ENCODE measurements at places on chromosomes 6 and 20. TPM values are rescaled to one million over a fixed set of nuclear protein-coding genes. Genes with fewer than 3 reads are reported as not detected.
A peak's percentile ranks its signal among the peaks of the same experiment; 100 is the strongest.

- no peak overlapping the region for H3K27ac ChIP-seq
- peaks cover 9% of the 10 kb centered on the region for H3K36me3 ChIP-seq
- no peak overlapping the region for H3K4me3 ChIP-seq
- H3K27me3 ChIP-seq, result no peaks in the 10 kb centered on the region
These were observed 77.1 kb downstream of the ATRN start for GRCh38 chr20:3547906-3548305.

GRCh38 chr20:22579119-22579427 is 5.3 kb downstream of the FOXA2 start:
- H3K4me1 ChIP-seq, result peaks cover 29% of the 10 kb centered on the region
- peaks cover 49% of the 10 kb centered on the region for H3K27me3 ChIP-seq
- peak overlapping the region; percentile 16 for H3K4me3 ChIP-seq

DNA sequence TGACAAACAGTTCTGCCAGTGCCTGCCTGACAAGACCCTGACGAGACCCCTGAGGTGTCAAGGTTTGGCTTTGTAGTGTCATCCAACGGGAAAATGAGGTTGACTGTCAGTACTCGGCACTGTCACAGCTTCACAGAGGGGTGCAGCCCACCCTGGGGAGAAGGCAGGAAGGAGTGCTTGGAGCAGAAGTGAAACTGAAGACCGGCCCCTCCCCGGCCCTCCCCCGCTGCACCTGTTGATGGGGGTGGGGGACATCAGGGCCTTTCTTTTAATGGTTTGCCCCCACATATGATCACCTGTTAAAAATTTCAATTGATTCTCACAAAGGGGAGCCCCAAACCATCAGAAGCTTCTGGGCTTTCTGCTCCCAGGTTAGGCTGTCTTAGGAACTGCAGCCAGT is 6.8 kb downstream of the PMEPA1 start:
- no peaks in the 10 kb centered on the region for H3K36me3 ChIP-seq
- H3K27ac ChIP-seq, result peak overlapping the region; percentile 11
- peaks cover 33% of the 10 kb centered on the region for H3K4me1 ChIP-seq
- no peak for DNase-seq
- H3K27me3 ChIP-seq, result no peaks in the 10 kb centered on the region

GRCh38 chr20:25008388-25009217 is 16.1 kb upstream of the APMAP start:
- no peak overlapping the region for H3K4me3 ChIP-seq
- peak; percentile 57 for DNase-seq
- H3K27me3 ChIP-seq, result no peaks in the 10 kb centered on the region
- H3K36me3 ChIP-seq, result peaks cover 47% of the 10 kb centered on the region
- H3K4me1 ChIP-seq, result peaks cover 49% of the 10 kb centered on the region
- peak overlapping the region; percentile 57 for H3K27ac ChIP-seq

The PRR18 gene
- total RNA-seq, result 0.41 TPM

The SLC22A3 gene
- 23.3 TPM for total RNA-seq

DNA sequence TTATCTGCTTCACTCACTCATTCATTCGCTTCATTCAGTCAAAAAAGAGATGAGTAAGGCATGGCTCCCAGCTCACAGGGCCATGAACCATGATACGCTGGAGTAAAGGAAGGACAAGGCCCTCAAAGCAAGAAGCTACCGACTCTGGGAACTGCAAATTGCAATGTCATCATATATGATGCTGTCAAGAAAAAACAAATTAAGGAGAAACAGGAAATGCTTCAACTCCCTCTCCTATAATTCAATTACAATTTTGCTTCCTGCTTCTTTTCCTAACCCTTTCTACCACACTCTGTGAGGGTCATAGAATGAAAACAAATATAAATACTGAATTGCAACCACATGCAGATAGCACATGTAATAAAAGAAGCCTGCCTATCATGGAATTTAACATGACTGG is 725.7 kb upstream of the FLRT3 start:
- no peak overlapping the region for H3K27ac ChIP-seq
- H3K4me3 ChIP-seq, result no peak overlapping the region
- H3K4me1 ChIP-seq, result no peaks in the 10 kb centered on the region
- no peaks in the 10 kb centered on the region for H3K36me3 ChIP-seq

DNA sequence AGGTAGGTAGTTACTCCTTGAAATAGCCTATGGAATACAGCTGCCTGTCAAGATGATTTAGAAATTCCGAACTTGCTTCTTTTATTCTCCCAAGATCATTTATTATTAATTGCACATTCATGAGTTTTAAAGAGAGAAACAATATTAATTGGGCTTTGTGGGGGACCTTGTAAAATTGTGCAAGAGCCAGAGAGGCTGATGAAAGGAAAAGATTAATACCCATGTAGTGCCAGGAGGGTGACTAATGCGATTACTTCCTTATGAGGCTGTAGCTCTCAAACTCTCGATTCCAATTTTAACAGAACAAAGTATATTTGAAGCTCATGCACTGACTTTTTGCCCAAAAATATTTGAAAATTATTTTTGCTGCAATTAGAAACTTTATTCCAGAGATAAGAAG is 423.8 kb upstream of the ID4 start:
- H3K36me3 ChIP-seq, result no peaks in the 10 kb centered on the region
- no peak overlapping the region for H3K27ac ChIP-seq
- no peak overlapping the region for H3K4me3 ChIP-seq
- H3K27me3 ChIP-seq, result no peaks in the 10 kb centered on the region

The IL17F gene
- not detected for total RNA-seq

DNA sequence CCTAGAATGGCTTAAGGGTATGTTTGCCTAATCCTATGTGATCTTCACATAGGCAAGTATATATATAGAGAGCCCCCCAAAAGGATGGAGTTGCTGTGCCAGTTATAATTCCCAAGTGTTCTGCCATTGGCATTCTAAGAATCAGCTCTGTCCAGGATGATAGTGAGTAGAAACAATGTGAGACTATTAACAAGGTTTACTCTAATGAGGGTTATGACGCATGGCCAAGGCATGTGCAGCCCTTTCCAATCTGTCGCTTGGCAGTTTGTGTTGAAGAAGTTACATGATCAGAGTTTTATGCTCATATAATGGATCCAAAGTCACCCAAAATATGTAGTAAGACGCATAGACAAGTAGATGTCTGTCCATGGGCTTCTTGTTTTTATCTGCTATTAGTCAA is 33.6 kb downstream of the VGLL2 start:
- no peak overlapping the region for H3K4me3 ChIP-seq
- no peak for DNase-seq
- H3K36me3 ChIP-seq, result no peaks in the 10 kb centered on the region
- no peaks in the 10 kb centered on the region for H3K27me3 ChIP-seq
- no peak overlapping the region for H3K27ac ChIP-seq
- no peaks in the 10 kb centered on the region for H3K4me1 ChIP-seq

DNA sequence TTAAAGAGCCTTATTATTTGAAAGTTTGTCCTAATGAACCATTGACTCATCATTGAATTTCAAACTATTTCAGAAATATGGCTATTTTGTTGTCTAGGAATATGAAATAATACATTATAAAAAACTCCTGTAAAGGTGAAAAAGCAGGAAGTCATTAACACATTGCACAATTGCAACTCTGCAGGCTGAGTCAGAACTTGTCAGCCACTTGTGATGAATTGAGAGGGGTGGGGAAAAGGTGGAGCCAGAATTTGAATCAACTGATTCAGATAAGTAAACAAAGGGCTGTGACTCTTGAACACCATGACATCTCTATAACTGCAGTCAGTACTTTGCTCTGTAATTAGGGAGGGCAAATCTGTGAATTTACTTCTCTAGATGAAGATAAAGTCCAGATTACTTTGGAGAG is 6.0 kb downstream of the C6orf141 start:
- peaks cover 16% of the 10 kb centered on the region for H3K27me3 ChIP-seq
- no peak overlapping the region for H3K4me3 ChIP-seq
- no peaks in the 10 kb centered on the region for H3K36me3 ChIP-seq
- DNase-seq, result no peak
- H3K27ac ChIP-seq, result no peak overlapping the region

DNA sequence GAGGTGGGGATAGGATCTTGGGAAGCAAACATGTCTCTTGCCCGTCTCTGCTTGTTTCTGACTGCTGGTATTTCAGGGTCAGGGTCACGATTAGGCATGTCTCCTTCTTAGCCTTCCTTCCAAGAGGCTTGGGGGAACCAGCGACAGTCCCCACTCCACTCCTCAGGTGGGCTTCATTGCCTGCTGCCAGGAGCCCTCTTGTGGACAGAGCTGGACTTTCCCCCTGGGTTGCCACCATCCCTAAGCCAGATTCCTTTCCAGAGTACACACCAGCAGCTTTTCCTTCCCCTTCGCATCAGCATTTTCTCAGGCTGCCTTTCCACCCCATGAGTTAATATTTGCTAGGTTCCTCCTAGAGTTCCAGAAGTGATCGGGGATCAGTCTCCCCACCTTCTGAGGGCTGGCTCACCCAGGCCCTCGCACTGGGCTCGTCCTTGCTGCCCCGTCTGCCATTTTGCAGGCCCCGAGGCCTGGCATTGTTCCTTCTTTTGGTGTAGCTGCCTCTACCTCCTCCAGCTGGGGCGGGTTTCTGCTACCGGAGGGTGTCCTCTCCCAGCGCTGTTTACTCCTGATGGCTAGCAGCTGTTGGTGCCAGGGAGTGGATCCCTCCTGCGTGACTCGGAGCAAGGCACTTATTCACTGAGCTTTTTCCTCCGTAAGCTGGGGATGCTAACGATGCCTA is 8.8 kb upstream of the C20orf144 start:
- H3K27me3 ChIP-seq, result no peaks in the 10 kb centered on the region
- peak overlapping the region; percentile 13 for H3K4me3 ChIP-seq
- H3K36me3 ChIP-seq, result peaks cover 5% of the 10 kb centered on the region
- peak overlapping the region; percentile 30 for H3K27ac ChIP-seq

The IL22RA2 gene
- not detected for total RNA-seq

The XRN2 gene
- total RNA-seq, result 53.5 TPM

The RBBP8NL gene
- total RNA-seq, result not detected

DNA sequence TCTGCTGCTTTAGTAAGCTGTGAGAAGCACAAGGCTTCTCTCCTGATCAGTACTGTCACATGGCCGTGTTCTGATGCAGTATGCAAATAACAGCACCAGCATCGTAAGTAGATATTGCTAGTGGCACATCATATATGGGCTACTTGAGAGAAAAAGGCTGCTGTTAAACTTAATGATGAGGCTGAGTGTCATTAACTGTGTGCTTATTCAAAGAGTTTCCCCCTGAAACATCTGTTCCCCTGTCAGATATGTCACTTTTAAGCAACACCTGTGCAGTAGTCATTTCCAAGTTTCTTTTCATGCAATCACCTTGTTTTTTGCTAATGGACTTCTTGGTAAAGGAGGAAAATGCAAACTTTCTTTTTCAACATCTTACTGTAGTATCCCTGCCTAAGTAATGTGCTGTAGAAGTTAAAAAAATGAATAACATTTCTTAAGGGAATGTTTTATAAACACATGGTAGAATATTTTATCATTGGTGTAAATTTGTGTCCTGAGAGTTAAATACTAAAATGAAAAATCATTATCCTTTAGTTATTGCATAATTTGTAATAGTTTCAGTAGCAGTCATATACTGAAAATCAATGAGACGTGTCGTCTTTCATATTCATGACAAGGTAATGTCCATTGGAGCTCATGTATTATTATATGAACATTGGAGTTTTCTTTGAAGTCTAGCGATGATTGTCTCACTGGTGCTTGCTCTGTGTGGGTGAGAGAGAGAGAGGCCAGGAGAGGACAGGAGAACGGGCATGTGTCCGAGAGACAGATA is 366.3 kb downstream of the CDKAL1 start:
- DNase-seq, result no peak
- H3K4me1 ChIP-seq, result no peaks in the 10 kb centered on the region
- H3K27ac ChIP-seq, result no peak overlapping the region
- H3K36me3 ChIP-seq, result no peaks in the 10 kb centered on the region
- H3K4me3 ChIP-seq, result no peak overlapping the region

GRCh38 chr20:58048096-58048702 is 180.3 kb downstream of the ANKRD60 start:
- no peak overlapping the region for H3K4me3 ChIP-seq
- DNase-seq, result no peak
- H3K27me3 ChIP-seq, result no peaks in the 10 kb centered on the region
- H3K4me1 ChIP-seq, result no peaks in the 10 kb centered on the region
- H3K27ac ChIP-seq, result no peak overlapping the region

DNA sequence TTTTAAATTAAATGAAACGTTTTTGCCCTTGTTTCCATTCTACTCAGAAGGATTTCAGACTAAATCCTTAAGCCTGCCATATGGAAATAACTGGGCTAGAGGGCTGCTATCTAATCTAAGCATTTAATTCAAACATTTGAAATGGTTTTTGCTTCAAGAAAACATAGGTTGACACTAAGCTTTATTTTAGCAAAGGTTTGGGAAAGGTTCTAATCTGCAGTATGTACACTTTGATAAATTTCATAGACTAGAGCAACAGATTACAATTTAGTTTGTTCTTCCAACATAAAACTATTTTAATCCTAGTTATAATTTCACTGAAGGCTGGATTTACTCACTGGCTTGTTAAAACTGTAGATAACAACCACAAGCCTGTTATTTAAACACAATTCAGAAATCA is 72.1 kb downstream of the TMEM200A start:
- no peaks in the 10 kb centered on the region for H3K4me1 ChIP-seq
- no peaks in the 10 kb centered on the region for H3K27me3 ChIP-seq
- H3K36me3 ChIP-seq, result no peaks in the 10 kb centered on the region
- H3K4me3 ChIP-seq, result no peak overlapping the region
- H3K27ac ChIP-seq, result no peak overlapping the region
- DNase-seq, result no peak

The SULF2 gene
- total RNA-seq, result 63.4 TPM

DNA sequence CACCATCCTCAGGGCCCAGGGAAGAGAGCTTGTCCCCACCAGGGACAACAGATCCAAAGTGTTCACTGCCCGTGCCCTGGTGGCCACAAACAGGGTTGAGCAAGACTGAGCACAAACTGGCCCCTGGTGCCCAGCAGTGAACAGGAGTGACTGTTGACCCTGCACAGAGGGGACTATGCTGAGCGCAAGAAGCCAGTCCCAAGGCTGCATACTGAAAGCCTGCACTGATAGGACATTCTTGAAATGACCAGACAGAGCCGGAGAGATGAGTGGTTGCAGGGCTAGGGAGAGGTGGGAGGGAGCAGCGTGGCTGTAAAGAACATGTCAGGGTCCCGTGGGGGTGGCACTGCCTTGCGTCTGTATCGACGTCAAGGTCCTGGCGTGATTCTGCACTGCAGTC is 2.9 kb upstream of the FNDC11 start:
- H3K4me1 ChIP-seq, result peaks cover 11% of the 10 kb centered on the region
- no peak for DNase-seq
- no peak overlapping the region for H3K4me3 ChIP-seq
- no peaks in the 10 kb centered on the region for H3K36me3 ChIP-seq

- no peaks in the 10 kb centered on the region for H3K36me3 ChIP-seq
- no peak for DNase-seq
- H3K4me3 ChIP-seq, result no peak overlapping the region
- no peaks in the 10 kb centered on the region for H3K4me1 ChIP-seq
- H3K27ac ChIP-seq, result no peak overlapping the region
- no peaks in the 10 kb centered on the region for H3K27me3 ChIP-seq
These were observed 178.8 kb downstream of the IBTK start for GRCh38 chr6:82068721-82069120.

GRCh38 chr20:64152906-64153305 is 11.3 kb upstream of the MYT1 start:
- H3K36me3 ChIP-seq, result no peaks in the 10 kb centered on the region
- H3K4me1 ChIP-seq, result no peaks in the 10 kb centered on the region
- H3K27ac ChIP-seq, result no peak overlapping the region
- DNase-seq, result peak; percentile 44

All from sigmoid colon (tissue), 7 donors.